ENCODE measurements at places on chromosomes 7 and 10.

DNA sequence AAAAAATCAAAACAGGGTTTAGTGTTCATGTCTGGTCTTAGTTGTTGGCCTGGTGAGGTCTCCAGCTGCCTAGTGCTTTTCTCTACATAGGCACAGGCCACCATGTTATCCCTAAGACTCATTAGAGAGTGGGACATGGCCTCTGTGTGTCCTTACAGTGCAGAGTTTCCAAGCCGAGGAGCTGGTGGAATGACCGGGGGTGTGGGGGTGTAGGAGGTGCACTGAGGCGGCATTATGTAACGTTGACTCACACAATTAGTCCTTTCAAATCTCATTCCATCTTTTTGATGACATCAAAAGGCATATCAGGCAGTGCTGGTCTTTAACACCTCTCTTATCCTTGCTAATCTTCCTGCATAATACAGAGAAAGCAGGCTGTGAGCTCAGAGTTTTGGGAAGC, 71.3 kb downstream of the MTPN start:
- DNase-seq: no peak

- DNase-seq: no peak
Measured at GRCh38 chr10:96570983-96571964, 15.5 kb downstream of the TM9SF3 start.

DNA sequence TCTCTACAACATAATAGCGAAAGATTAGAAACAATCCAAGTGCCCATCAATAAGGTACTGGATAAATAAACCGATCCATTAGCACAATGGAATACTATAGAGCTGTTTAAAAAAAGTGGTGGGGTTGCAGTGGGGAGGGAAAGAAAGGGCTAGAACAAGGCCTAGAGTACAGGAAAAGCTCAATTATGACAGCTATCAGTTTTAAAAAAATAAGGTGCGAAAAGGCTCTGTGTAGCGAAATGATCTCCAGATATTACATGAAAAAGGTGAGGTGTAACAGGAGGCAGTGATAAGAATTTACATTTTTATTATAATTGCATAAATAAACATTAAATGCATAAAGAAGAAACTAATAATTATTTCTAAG, 30.8 kb downstream of the CYTH3 start:
- DNase-seq: no peak

GRCh38 chr10:122485670-122486069, 24.3 kb downstream of the HTRA1 start:
- DNase-seq: no peak

DNA sequence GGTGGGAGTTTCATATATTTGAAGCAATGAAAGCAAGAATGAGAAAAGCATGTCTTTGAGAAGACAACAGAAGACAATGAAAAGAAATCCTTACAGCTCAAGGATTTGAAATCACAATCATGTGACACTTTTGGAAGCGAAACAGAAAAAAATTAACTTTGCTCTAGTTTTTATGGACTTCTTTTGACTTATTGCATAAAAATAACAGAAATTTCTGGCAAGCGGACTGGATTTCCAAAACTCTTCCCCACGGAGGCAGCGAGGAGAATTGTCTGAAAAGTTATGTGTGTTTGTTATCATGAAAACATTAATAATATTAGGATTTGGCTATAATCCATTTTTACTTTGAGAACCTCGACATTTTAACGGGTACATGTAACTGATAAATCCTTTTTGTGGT, 223.3 kb downstream of the LRMDA start:
- no peak for DNase-seq

- no peak for DNase-seq
Measured at GRCh38 chr10:62163024-62163423, 105.6 kb downstream of the RTKN2 start.

- peak; percentile 13 for DNase-seq
Measured at GRCh38 chr10:97648562-97649404, 8.3 kb downstream of the PI4K2A start.

DNA sequence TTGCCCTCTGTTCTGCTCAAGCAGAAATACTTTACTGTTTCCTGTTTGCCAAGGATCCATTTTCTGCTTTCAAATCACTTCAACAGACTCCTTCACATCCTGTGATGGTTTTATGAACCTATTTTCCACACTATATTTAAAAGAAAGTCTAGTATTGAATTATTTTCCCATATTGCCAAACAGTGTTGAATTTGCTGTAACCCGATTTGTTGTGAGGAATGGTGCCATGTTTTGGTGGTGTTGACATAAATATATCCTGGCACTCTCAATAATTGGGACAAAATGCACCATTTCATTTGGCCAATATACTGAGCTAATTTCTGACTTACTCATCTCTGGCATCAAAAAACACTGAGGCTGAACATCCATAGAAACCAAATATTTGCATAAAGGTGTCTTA, 615.4 kb upstream of the SEMA3D start:
- no peak for DNase-seq
